ENCODE measurements at places on chromosomes 5 and 9.

DNA sequence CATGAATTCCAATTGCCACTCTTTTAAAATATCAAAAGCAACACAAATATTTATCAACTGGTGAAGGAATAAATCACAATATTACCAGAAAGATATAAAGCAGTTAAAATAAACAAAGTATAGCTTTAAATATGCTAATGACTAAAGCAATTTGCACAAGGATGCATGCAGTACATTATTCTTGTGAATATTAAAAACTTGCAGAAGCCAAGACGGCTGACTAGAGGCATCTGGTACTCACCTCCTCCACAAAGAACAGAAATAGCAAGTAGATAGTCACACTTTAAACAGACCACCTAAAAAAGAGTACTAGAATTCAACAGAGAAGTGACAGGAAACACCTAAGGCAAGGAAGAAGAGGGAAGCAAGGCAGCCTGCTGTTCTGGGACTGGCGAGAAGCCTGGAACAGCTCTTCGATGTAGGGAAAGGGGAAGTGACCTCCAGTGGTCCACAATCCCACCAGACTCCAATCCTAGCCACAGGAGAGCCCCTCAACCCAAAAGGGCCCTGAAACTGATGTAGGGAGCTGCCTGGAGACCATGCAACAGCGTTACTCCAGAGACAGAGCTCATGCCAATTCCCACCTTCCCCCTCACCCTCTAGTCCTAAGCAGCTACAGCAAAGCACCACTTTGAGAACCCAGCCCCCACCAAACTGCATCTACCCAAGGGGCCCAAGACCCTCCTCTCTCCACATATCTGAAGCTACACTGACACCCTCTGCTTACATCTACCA lies 86.3 kb downstream of the LPAR1 start:
- DNase-seq: no peak

DNA sequence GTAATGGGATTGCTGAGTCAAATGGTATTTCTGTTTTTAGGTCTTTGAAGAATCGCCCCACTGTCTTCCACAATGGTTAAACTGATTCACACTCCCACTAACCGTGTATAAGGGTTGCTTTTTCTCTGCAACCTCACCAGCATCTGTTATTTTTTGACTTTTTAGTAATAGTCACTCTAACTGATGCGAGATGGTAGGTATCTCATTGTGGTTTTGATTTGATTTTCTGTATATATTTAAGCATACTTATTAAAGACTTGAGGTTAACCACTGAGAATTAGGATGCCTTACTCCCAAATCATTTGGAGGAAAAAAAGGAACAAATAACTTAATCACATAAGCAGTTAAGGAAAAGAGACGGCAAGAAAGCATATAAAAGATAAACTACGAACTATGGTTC lies 181.6 kb upstream of the FST start:
- DNase-seq: no peak

GRCh38 chr5:150540615-150541396 lies 32.9 kb downstream of the NDST1 start:
- DNase-seq: no peak

GRCh38 chr9:122207096-122207495 lies 21.7 kb downstream of the LHX6 start:
- no peak for DNase-seq

- DNase-seq: no peak
These were observed 3.5 kb upstream of the SUSD3 start for GRCh38 chr9:93054758-93055704.

DNA sequence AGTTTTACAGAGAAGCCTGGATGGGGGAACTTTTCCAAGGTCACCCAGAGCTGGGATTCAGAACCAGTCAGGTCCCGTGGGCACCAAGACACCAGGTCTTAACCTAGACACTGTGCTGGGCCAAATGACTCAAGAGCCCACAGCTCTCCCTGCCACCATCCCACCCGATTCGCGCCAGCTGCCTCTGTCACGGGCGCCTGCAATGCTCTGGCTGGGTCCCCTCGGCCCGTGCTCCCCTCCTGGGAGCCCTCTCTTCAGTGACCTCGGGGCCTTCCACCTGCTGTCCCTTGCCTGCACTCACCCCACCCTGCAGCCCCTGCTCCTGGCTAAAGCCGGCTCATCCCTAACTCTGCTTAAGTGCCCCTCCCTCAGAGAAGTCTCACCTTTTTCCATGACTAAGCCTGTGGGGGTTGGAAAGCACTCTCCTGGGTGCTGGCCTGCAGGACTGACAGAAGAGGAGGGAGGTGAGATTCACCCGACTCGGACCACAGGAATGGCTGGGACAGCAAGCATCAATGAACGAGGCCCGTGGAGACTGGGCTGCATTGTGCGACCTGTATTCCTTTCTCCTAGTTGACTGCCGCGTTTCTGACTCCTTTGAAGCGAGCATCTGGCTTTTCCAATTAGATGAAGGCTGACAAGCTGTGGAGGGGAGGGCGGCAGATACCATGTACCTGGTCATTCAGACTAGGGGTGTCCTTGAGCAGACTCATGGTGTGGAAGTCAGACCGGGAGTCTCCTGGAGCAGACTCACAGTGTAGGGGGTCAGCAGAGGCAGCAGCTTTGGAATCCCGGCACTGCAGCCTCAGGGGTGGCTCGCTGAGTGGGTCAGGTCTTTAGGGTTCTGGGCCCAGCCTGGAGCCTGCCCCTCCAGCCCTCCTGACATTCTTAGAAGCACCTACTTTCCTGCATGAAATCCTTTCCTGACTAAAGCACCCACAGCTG lies 5.8 kb upstream of the IL4 start:
- DNase-seq: no peak

GRCh38 chr9:123120131-123120530 lies 86.7 kb downstream of the GPR21 start:
- no peak for DNase-seq
